Activated gamma-delta T cell treated with anti-CD3 and anti-CD28 coated beads, Interleukin-2, amount 50 U/mL, for 16 hours (primary cell): ENCODE measurements at places on chromosomes 6 and 20.

DNA sequence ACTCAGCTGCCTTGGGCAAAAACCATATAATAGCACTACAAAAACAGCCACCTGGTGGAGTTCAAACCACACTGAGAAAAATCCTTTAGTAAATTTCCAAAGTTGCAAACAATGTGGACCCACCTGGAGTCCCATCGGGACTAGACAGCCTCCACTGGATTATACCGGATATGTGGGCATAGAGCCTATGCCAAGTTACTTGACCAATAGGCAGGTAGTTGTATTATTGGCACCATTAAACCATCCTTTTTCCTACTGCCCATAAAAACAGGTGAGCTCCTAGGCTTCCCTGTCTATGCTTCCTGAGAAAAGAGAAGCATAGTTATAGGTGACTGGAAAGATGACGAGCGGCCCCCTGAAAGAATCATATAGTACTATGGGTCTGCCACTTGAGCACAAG lies 51.7 kb upstream of the ADGRF4 start:
- no peak for DNase-seq

DNA sequence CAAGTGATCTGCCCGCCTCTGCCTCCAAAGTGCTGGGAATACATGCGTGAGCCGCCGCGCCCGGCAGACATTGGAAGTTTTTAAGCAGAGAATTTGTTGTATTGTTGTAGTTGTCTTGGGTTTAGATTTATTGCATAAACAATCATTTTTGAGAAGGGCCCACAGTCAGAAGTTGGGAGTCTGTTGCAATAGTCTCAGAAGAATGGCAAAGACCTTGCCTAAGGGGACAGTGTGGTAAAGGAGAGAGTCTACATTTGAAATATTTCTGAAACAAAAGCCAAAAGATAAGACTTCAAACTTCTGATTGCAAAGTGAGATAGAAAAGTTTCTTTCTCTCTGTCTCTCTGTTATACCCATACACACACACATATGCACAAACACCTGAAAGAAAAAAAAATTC lies 22.5 kb downstream of the HFE start:
- no peak for DNase-seq

DNA sequence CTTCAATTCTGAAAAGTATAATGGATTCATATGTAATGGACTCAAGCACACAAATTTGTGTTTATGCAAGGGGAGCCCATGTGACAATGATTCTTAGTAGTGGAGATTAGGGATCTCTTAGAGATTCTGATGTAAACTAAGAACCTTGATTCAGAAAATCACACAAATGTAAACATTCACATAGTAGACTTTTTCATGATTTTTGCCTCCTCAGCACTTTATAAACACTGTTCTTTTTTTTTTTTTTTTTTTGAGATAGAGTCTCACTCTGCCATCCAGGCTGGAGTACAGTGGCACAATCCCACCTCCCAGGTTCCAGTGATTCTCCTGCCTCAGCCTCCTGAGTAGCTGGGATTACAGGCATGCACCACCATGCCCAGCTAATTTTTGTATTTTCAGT lies 170.1 kb upstream of the PLCB4 start:
- DNase-seq: no peak

- DNase-seq: no peak
Measured at GRCh38 chr6:2659381-2659780, 91.3 kb downstream of the MYLK4 start.

DNA sequence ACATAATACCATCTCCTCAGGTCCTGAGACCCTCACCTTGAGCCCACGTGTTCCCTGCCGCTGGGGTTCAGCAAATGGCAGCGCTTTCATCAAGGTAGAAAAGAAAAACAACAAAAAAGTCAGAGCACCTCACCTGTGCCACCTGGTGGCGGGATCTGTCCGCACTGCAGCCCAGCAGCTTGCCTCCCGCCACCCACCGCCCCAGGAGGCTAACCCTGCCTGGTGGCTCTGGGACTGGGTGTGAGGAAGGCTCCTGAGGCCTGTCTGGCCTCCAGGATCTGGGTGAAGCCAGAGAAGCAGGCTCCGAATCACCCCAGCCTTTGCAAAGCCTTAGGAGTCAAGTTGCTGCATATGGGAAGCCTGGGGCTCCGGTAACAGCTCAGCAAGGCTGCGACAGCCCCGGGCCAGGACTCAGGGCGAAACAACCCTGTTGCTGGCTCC lies 270.8 kb downstream of the BMP7 start:
- DNase-seq: no peak

DNA sequence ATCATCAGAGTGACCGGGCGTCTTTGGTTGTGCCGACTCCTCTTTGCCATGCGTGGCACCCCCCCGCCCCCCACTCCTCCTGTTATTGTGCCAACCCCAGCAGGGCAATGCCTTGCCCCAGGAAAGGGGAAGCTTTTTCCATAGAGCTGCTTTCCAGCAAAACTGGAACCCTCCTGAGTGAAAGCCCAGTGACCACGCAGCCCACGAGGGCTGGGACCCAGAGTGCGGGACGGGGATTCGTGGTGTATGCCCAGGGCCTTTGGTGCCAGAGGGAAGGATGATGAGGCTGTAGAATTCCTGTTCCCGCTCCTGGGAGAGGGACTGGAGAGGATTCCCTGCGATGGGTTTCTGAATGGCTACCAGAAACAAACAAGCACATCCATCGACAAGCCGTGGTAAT lies 116.8 kb upstream of the BACH2 start:
- no peak for DNase-seq

DNA sequence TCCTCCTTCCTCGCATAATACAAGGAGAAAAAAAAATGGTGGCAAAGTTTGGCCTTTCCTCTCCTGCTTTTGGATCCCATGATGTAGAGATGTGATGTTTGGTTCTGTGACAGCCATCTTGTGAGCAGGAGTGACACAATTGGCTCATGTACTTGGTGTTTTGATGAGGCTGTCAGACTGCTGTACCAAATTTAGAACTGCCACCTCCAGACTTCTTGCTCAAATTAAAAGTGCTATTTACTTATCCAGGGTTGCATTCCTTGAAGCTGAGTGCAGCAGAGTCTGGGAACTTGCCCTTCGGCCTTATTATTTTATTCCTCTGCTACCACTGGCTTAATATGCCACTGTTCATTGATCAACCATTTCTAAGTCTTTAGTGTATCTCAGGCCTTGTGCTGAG lies 21.9 kb downstream of the BCAS1 start:
- no peak for DNase-seq

DNA sequence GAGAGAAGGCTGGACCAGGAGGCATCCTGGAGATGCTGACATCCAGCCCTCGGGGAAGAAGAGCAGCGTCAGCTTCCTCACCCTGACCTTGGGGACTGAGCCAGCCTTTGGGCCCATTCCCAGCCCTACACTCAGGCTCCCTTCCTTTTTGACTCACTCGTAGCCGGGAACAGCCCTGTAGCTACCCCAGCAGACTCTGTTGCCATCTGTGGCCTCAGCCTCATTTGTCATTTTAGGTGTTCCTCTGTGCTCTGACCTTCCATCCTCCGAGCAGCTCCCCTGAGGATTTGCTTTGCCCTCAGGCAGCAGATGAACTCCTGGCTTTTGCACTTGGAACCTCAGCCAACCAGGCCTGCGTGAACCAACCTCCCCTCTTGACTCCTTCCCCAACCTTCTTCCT lies 67.5 kb downstream of the ELOVL2 start:
- no peak for DNase-seq

DNA sequence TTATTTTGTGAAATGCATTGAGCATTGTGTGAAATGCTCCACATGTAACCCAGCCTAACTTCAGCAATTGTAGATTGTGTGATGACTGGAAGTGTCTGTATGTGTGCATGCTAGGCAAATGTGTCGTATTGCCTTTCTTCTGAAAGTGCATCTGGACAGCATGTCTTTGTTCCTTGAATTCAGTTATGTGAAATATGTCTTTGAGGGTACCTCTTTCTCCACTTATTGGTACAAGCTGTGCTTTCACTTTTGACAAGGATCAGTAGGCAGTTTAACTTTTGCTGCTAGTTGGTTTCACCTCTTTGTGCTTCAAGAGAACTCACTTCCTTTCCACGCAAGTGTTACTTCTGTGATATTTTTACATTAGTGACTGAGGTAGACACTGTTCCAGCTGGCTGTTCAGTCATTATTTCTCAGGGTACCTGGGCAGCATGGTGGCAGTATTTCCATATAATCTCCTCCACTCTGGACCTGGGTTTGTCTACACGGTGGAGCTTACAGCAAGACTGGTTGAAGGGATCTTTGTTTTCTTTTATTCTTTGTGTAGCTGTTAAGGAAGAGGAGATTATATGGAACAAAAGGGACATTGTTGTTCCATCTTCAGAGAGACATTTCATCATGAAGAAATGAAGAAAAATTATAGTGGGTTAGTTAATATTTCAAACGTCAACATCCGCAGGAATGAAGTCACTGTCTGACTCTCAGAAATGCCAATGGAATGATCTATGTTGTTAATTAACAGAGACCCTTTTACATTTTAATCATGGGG lies 175.4 kb downstream of the UTRN start:
- no peak for DNase-seq

GRCh38 chr20:43840382-43841070 lies 74.1 kb upstream of the TOX2 start:
- peak; percentile 5 for DNase-seq

DNA sequence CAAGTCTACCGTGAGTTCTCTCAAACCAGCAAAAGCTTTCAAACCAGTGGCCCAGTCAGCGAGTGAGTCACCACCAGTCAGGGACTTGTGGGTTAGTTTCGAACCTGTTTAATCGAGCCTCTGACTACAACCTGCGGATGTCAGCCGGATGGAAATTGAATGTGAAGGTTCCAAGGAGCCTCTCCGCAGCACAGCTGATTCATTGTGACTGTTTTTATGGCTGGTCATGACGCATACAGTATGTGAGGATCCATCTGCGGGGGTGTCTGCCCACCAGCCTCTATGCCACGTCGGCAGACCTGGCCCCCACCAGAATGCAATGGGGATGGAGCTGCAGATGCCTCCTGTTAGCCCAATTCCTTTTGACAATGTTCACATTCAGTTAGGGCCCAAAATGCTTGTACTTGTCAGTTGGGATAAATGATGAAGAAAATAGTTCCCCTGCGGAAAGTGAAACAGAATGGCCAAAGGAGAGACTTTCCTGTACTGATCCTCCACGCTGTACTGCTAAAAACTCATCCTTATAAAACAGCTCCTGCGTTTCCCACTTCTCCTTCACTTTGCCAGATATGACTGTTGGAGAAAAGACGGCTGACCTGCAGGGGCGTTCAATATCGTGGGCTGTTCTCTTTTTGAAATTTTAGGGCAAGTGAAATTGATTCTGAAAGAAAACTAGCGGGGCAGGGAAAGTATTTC lies 206.6 kb downstream of the TFAP2B start:
- no peak for DNase-seq

DNA sequence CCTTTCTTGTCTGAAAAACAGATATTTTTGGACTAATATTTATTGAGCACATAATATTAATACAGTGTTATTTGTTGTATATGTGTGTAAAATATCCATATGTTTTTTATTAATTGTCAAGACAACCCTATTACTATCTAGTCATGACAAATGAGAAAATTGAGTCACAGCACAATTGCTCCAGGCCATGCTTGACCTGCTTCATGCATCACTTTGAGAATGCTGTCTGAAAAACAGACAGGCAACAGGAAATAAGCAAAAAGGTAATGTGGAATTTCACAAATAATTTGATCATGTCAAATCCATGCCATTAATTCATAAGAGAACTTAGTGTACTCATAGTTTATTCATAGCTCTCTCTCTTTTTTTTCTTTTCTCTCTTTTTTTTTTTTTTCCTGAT lies 246.5 kb downstream of the RIMS1 start:
- no peak for DNase-seq

DNA sequence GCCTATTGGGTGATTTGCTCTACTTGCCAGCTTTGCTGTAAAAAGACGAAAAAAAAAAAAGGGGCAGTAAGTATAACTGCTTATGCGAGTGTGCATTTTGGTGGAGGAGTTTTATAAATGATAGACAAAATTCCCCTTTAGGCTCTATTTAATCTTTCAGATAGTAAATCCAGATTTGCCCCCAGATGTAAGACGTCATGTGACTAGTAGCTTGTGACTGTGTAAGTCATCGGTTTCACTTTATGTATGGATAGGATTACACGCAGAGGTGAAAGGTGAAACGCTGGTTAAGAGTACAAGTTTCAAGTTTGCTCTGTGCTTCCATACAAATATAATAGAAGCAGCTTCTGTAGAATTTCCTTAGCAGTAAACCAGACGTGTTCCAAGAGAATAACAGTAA lies 7.9 kb downstream of the RAB32 start:
- no peak for DNase-seq

- DNase-seq: no peak
Measured at GRCh38 chr6:6796818-6797217, 208.3 kb downstream of the LY86 start.

- no peak for DNase-seq
Measured at GRCh38 chr6:149983145-149983544, 19.4 kb downstream of the ULBP1 start.

GRCh38 chr6:89079511-89080234 lies 878 bp upstream of the PNRC1 start:
- DNase-seq: peak; percentile 49

DNA sequence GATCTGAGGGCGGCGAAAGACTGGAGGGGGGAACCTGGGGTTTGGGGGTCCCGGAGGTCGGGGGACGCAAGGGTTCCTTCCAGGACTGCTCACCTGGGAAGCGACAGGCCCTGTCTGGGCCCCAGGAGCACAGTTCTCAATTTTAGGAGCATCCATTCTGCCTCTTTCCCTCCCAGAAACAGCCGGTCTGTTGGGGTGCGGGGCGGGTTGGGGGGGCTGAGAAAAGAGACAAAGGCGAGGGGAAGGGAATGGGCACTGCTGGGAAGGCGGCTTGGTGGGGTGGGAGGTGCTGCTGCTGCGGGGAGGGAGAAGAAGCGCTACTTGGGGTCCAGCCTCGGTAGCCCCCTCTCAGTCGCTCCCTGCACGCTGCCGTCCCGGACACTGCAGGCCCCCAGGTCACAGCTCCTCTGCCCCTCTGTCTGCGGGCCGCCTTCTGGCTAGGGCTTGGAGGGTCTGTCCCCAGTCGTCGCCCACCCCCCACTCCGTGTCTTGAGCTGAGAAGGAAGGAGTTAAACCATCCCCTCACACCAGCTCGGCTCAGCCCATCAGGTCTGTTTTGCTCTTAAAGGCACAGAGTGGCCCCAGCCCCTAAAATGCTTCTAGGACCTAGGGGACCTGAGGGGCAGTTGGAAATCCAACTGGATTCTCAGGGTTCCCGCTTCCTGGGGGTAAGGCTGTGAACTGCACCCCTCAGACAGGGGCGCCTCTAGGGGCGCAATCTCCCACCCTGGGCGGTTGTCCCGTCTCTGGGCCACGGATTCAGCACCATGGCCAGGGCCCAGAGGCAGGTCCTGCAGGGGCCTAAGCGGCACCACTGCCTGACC lies 690 bp downstream of the GDAP1L1 start:
- DNase-seq: no peak

DNA sequence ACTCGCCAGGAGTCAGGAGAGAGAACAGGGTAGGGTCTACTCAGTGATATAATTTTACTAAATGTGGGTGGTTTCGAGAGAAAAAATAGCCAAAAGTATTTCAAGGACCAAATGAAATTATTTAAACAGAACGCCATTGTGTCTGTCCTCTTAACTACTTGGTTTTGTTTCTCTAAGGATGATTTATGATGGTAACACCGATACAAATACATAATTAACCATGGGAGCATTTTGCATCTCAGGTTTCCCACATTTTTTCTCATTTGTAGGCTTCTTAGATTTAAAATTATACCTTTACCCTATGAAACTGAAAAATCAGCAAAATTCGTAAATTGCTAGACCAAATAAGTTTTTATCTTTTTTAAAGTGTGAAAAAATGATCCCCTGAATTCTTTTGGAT lies 188.2 kb downstream of the ZFP64 start:
- DNase-seq: no peak
